ENCODE measurements at places on chromosomes 13 and 19.

- no peak for DNase-seq
Measured at GRCh38 chr19:35043906-35044305, 2.4 kb downstream of the HPN start.

GRCh38 chr13:85728811-85729210 lies 70.4 kb downstream of the SLITRK6 start:
- no peak for DNase-seq

GRCh38 chr13:85799097-85799582 lies at the start of gene SLITRK6:
Gene SLITRK6, minus strand, starts transcription at chr13:85799419. Its CDS starts 2,911 bp downstream, at chr13:85796508.
- DNase-seq, result peak; percentile 47

DNA sequence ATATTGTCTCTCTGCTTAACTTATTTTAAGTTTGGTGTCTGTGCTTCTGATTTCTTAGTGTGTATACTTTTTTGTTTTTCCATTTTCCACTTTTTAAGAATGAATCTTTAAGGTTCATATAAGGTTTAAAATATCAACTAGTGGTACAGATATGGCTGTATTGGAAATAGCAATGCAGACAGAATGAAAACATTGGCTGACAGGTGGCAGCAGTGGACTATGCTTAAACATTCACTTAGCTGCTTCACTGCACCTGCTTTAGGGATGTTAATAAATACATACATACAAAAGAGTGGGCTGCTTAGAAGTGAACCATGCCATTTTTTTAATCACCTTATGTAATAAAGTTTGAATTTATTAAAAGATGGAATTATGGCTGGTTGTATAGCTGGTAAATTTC lies 27.3 kb downstream of the TM9SF2 start:
- DNase-seq, result peak; percentile 46

GRCh38 chr19:917323-918151 lies at the start of gene KISS1R:
Gene KISS1R, plus strand, starts transcription at chr19:917333. Its CDS starts 170 bp downstream, at chr19:917503.
- peak; percentile 84 for DNase-seq

DNA sequence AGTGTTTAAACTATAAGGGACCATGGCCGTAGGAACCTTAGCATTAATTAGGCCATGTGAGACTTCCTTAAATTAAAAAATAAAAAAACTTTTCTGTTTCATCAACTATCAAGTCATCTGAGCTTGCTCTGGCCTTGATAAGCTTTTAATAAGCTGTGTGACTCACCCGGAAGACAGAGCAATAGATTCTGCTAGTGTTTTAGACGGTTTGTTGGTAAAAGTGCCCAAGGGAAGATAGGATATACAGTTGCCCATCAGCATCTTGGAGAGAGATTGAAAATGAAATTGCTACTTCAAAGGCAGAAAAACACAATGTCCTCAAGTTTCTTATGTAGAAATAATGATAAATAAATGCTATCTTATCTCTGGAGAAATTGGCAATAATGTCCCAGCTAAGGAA lies 31.2 kb upstream of the RCBTB2 start:
- no peak for DNase-seq

DNA sequence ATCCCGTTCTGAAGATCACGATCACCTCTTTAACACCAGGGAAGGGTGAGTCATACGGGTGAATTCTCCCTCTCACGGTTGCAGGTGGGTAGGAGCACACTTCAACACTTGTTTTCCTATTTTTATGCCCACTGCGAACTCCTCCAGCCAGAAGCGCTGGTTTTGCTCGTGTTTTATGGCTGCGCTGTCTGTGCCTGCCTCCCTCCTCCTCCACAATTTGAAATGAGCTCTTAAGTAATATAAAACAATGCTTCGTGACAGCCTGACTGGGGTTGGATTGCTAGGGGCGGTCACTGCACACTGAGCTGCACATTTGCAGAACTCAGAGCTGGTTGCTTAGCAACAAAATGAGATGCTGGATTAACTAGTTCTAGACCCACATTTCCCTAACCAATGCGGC lies 12.9 kb downstream of the CCDC70 start:
- no peak for DNase-seq

- no peak for DNase-seq
Measured at GRCh38 chr13:100493418-100493817, 95.2 kb downstream of the GGACT start.

DNA sequence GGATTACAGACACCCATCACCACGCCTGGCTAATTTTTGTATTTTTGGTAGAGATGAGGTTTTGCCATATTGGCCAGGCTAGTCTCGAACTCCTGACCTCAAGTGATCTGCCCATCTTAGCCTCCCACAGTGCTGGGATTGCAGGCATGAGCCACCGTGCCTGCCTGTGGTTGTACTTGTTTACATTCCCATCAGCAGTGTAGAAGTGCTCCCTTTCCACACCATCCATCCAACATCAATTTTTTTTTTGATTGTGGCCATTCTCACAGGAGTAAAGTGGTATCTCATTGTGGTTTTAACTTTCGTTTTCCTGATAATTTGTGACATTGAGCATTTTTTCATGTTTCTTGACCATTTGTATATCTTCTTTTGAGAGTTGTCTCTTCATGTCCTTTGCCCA lies 1019.4 kb upstream of the SLC10A2 start:
- DNase-seq, result no peak

- no peak for DNase-seq
Measured at GRCh38 chr13:111534751-111535522, 214.5 kb downstream of the TEX29 start.
